ENCODE measurements at places on chromosomes 1 and 21.

GRCh38 chr1:203187689-203188264 is 1.3 kb upstream of the CHI3L1 start:
- no peak for DNase-seq

DNA sequence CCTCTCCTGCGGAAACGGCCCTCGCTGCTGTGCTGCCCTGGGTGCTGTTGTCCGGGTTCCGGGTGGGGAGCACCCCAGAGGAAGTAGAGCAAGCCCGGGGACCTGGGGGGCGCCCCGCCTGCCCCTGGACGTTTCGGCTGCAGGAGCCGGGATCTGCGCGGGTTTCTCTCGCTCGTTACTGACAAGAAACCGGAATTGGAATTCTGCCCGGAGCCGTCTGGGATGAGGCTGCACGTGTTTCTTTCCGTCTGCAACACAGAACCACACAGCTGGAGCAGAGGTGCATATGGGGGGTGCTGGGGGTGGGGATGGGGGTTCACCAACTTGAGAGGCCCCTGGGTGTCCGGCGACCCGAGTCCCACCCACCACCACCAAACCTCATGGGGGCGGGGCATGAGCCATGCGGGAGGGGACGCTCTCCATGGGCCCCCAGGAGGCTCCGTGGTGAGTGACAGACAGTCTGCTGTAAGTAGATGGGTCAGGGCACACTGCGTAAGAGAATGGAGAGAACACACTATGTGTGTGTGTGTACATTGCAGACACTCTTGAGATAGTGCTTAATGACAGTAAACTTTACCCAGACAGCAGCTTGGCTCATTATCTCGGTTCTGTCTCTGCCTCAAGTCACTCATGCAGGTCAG is 261.4 kb upstream of the C1orf174 start:
- no peak for DNase-seq

DNA sequence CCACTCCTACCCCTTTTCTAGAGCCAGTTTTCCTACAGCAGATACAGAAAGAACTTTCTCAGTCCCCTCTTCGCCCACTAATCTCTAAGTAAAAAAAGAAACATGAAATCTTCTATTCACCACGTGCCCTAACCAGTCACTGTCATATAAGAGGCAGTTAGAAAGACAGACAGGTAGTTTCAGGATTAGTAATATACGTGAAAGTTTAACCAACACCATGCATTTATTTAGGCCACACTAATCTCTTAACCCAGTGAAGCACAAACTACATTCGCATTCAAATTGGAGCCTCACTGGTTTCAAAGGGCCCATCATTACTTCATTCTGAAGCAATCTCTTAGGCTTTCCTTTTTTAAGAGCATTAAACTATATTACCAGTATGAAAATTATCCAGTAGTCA is 10.1 kb downstream of the GPATCH2 start:
- DNase-seq, result no peak

GRCh38 chr21:44433791-44434567 is 21.3 kb upstream of the LRRC3 start:
- DNase-seq, result no peak
